ENCODE measurements at places on chromosomes 6 and 20.

- no peak for DNase-seq
Observed at GRCh38 chr6:111122458-111123286, 35.4 kb downstream of the SLC16A10 start.

DNA sequence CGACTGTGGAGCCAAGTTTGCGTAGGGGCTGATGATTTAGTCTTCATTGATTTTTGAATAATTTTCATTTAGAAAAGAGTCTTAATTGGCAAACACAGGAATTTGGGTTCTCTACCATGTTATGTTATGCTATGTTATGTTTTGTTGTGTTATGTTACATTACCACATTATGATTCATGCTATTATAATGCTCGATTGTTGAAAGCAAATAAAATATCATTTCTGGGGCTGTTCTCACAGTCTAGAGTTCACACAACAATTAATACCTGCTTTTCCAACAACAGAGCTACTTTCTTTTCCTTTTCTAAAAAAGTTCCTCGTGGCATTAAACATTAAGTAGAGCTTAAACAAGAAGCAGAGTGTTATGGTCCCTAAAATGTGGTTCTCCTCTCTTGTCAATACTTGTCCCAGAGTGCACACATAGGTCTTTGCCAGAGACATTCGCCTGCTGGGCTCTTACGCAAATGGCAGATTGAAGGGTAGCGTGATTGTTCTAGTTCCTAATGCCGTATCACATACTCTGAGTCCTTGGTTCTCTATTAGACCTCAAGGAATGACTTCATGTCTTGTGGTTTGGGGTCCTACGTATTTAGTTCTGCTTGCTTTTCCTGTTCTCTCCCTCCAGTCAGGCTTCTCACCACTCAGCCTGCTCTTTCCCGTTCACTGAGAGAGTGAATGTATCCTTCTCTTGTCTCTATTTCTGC, 370.3 kb downstream of the CD109 start:
- no peak for DNase-seq

- no peak for DNase-seq
Observed at GRCh38 chr6:53398247-53399026, 49.7 kb upstream of the ELOVL5 start.

- no peak for DNase-seq
Observed at GRCh38 chr6:103587722-103588121, 1272.0 kb downstream of the HACE1 start.

Data from CD8-positive, alpha-beta T cell (primary cell).